GM12878 (cell line): ENCODE measurements at places on chromosomes 16 and 17. TPM values are rescaled to one million over a fixed set of nuclear protein-coding genes. Genes with fewer than 3 reads are reported as not detected.

DNA sequence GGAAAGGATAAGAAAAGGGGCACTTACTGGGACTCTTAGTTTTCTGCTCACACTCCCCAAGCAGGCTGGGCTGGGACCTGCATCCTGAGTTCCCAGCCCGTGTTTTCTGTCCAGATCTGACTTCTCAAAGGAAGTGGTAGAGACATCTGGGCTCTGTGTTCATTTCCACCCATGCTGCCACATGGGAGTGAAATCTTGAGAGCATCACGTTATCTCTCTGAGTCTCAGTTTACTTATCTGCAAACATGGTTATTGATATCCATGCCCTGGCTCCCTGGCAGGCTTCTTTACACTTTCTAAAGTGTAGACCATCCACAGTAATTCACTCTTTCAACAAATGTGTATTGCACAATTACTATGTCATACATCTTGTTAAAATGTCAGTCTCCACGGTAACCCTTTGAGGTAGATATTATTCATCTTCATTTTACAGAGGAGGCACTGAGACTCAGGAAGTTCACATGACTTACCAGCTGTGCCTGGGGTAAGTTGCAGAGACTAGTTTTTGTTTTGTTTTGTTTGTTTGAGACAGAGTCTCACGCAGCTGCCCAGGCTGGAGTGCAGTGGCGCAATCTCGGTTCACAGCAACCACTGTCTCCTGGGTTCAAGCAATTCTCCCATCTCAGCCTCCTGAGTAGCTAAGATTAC, 3.4 kb downstream of the ZNF688 start:
- DNase-seq, result peak; percentile 66

DNA sequence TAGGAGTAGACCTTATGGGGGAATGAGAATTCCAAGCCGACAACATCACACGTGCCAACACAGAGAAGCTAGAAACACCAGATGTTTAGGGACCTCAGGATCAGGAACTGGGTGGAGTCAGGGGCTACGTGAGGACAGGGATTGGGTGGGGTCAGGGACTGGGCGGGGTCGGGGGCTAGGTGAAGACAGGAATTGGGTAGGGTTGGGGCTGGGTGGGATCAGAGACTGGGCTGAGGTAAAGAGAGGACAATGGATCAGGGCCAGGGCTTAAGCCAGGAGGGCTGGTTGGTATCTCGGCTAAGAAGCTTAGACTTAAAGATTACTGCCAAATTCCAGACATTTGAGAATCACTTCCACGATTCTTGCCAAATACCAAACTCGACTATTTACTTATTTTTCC, 11.6 kb downstream of the TEKT5 start:
- no peak for DNase-seq

- DNase-seq, result no peak
Measured at GRCh38 chr17:33079201-33079600, 87.6 kb downstream of the SPACA3 start.

- DNase-seq, result no peak
Measured at GRCh38 chr16:4081521-4082021, 34.7 kb downstream of the ADCY9 start.

DNA sequence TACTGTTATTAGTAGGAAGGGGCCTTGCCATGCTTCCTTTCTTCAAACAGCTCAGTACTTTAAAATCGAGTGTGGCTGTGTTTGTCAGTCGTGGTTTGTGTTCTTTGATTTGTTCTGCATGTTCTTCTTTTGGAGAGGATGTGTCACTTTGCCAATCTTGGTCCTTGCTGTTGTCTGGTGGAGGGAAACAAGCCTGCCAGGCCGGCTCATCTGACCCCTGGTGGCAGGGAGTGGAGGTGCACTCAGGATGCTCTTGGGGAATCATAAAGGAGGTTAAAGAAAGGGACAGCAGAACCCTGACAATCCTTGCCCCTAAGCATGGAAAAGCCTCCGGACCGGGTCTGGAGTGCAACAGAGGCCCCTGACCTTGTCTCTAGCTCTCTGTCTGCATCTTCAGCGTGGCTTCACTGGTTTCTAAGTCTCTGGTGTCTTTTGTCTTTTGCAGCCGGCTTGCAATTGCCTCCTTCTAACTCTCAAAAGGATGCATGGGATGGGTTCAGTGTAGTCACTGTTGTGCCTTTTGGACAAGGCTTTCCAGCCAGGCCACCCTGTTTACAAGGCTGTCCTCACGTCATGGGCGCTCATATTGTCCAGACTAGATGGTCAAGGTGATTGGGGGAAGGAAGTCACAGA, 135.8 kb downstream of the WWOX start:
- peak; percentile 7 for DNase-seq

Gene NHLRC4
- total RNA-seq, result 0.67 and 0.72 TPM in 2 replicates

Gene ZNF75A
- total RNA-seq, result 13.7 and 15.7 TPM in 2 replicates

DNA sequence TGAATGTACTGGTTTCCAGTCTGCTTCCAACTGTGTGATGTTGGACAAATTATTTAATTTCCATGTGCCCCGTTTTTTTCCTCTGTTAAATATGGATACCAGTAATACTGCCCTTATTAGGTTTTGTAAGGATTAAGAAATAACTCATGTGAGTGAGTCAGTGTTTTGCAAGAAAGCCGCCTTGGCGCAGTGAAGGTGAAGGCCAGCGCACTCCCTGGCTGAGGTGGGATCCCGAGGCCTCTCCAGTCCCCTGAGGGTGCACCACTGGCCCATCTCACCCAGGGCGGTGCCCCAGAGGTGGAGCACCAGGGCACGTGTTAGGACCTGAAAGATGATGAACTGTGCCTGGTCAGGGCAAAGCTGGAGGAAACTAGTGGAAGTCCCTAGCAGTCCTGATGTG, 43.5 kb downstream of the PHKB start:
- DNase-seq, result no peak

GRCh38 chr16:69921127-69921526, 30.0 kb upstream of the CLEC18A start:
- no peak for DNase-seq

Gene GCGR
- not detected in 2 replicates for total RNA-seq

DNA sequence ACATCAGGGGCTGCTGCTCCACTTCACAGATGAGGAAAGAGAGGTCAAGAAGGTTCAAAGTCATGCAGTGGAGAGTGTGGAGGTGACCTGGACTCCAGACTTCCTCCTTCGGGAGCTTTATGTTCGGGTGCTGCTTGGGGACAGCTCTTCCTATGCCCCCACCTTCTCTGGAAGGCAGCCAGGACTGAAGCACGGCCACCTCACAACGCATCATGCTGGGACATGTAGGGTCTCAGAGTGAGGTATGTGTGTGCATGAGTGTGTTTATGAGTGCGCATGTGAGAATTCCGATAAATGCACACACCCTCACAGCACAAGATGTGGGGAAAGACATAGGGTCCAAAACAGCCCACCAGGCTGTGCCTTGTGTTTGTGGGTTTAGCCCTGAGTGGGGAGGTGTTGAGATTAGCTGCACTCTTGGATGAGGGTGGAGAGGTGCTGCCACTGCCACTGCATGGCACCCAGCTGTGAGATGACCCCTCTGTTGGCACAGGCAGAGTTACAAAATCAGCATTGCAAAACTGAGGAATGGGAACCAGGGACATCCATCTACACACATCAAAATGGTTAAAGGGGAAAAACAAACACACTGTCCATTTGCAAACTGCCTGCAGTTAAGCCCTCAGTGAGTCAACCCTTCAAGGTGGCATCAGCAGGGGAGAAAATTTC, 367.4 kb downstream of the SEC14L1 start:
- no peak for DNase-seq

GRCh38 chr17:57262557-57262956, 6.2 kb downstream of the MSI2 start:
- DNase-seq, result no peak

Gene SPNS2
- total RNA-seq, result 0.28 and 0.56 TPM in 2 replicates

DNA sequence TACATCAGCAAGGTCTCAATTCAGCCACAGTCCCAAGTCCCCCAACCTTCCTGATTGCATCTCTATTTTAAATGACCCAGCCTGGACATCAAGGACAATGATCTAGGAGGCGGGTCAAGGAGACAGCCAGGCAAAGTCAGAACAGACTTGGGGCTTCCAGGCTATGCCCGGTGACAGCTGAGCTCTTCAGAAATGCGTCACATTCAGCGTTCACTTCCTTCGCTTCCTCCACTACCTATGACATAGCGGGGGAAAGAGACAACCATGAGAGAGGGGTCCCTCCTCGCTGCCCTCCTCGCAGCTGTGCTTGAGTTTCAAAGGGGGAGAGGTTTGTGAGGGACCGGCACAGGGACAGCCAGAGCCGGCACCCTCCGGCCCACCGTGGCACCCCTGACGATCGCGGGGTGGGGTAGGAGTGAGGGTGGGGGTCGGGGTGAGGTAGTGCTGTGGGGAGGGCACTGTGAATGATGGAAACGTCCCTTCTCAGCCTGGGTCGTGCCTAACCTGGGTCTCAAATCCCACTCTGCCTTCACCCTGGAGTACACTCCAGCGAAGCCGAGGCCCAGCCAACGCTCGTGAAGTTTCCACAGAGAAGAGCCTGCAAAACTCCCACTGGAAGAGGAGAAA, 12.3 kb upstream of the LGALS3BP start:
- DNase-seq, result no peak

Gene SLC16A13
- 11.9 and 12.1 TPM in 2 replicates for total RNA-seq

Gene OR1A1
- total RNA-seq, result not detected in 2 replicates

- no peak for DNase-seq
Measured at GRCh38 chr16:49693445-49693844, 162.5 kb downstream of the ZNF423 start.

DNA sequence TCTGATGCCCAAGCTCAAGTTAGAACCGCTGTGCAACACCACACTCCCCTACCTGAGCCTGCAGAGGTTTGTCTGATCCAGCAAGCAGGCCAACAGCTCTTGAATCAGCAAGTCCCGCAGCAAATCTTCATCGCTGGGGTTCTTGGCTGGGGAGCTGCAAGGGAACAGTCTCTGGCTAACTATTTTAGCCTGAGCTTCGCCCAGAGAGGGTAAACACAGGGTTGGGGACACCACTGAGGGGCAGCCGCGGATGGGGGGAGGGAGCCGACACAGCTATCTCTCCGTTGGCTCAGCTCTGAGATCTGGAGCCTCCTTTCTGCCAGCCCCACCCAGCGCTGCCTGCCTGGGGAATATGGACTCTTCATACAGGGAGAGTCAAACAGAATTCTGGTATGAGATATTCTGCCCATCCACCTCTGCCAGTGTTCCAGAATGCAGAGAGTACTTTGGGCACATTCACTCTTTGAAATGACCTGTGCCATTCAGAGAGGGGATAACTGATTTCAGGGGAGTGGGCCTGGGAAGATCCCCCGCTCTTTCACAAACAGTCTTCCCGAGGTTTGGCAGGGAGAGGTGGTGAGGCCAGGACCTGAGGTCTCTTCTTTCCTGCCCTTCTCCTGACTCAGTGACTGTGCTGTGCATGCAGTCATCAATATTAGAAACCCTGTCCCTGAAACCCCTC, 7.4 kb downstream of the GIP start:
- no peak for DNase-seq

Gene HSD11B2
- 0.16 and 0.18 TPM in 2 replicates for total RNA-seq

GRCh38 chr17:63624531-63624880, 2.3 kb downstream of the MAP3K3 start:
- DNase-seq, result no peak

Gene B9D1
- total RNA-seq, result 8.1 and 9.5 TPM in 2 replicates

Gene CLEC18C
- not detected in 2 replicates for total RNA-seq

- DNase-seq, result no peak
Measured at GRCh38 chr17:3843935-3844516, 2.0 kb downstream of the NCBP3 start.
